ENCODE measurements at places on chromosomes 3 and 15.

DNA sequence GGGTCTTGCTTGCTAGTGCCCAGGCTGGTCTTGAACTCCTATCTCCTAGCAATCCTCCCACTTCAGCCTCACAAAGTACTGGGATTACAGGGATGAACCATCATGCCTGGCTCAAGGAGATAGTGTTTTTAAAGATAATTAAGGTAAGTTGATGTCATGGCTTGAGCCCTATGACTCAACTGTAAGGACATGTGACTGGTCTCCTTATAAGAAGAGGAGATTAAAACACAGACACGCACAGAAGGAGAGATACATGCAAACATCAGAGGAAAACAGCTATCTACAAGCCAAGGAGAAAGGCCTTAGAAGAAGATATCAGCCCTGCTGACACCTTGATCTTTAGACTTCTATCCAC lies 220.4 kb upstream of the GADL1 start:
- DNase-seq: no peak

- peak; percentile 64 for DNase-seq
These were observed 147.0 kb upstream of the SLCO3A1 start for GRCh38 chr15:91706322-91707032.

GRCh38 chr3:64431526-64432091 lies 206.3 kb upstream of the PRICKLE2 start:
- no peak for DNase-seq

DNA sequence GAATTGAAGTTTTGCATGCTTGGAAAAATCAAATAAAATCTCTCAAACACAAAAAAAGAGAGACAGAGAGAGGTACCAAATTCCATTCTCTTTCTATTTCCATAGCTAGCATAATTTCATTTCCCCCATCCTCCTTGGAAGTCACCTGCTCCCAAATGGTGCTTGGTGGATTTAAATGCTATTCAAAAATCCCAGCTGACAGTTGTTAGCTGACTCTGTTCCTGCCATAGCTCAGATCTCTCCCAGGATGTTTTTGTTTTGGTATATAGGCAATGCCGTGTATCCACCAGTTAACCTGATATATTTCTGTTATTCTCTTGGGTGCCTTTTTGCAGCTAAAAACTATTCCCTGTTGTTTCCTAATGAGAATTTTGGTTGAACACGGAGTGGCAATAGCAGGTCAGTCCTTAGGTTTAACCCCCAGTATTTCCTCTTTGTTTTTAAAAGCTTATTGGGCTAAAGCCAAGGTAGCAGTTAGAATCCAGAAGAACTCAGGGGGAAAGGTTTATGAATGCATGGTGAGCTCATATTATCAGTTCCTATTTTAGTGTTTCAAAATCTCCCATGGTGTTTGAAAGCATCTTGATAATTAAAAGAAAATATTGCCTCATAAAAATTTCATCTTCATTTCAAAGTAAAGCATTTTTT lies 240.0 kb upstream of the GBE1 start:
- no peak for DNase-seq

DNA sequence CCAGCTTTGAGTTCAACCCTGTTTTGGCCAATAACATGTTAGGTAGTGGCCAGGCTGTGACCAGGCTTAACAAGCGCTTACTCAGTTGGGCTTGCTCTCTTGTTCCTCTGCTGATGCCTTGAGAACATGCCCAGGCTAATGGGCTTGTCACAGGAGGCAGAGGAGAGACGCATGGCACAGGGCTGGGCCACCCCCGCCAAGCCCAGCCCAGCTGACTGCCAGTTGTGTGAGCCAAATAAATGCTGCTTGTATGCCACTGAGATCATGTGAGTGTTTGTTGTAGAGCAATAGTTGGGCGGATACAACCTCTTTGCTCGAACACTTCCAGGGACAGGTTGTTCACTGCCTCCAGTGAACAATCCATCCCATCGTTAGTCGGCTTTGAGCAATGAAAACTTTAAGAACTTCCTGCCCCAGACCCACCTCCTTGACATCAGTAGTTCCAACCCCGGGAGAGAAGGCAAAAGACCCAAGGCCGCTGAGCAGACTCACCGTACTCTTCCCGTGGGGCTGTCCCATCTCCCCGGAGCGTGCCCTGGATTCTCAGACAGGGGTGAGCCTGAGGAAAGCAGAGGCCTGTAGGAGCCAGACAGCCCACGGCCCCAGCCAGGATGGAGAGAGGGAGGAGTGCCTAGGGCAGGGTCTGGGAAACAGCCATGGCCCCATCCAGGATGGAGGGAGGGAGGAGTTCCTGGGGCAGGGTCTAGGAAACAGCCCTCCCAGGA lies 4.1 kb downstream of the PLA2G4F start:
- peak; percentile 44 for DNase-seq

DNA sequence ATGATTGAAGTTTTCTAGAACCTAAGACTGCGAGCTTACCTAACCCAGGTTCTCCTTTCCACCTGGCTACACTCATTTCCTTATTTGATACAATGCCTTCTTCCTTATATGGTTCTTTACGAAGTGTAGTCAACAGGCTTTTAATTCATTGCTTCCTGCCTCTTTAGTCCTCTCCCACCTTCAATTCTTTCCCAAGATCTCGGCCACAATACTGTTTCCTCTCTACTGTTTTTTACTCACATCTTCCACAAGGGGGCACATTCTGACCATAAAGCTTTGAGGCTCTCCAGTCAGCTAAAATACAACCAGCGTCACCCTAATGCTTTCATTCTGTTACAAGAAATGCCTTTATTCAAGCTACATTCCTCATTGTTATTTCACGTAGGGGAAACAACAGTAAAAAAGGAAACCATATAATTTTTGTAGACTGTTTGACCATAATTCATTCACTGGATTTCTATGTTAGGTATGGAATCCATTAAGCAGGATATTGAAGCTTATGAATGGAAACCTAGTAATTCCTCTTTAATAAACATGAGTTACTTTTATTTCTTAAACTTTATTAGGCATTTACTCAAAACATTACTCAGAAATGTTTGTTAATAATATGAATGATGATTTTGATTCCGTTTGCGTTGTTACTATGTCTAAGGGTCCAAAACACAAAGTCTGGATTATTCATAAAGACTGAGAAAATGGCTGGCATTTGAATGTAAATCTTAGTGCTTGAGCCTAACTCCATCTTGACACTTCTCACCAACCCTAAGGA lies 29.5 kb upstream of the VEPH1 start:
- DNase-seq: no peak

GRCh38 chr3:100107221-100107814 lies 7.0 kb downstream of the FILIP1L start:
- DNase-seq: no peak

DNA sequence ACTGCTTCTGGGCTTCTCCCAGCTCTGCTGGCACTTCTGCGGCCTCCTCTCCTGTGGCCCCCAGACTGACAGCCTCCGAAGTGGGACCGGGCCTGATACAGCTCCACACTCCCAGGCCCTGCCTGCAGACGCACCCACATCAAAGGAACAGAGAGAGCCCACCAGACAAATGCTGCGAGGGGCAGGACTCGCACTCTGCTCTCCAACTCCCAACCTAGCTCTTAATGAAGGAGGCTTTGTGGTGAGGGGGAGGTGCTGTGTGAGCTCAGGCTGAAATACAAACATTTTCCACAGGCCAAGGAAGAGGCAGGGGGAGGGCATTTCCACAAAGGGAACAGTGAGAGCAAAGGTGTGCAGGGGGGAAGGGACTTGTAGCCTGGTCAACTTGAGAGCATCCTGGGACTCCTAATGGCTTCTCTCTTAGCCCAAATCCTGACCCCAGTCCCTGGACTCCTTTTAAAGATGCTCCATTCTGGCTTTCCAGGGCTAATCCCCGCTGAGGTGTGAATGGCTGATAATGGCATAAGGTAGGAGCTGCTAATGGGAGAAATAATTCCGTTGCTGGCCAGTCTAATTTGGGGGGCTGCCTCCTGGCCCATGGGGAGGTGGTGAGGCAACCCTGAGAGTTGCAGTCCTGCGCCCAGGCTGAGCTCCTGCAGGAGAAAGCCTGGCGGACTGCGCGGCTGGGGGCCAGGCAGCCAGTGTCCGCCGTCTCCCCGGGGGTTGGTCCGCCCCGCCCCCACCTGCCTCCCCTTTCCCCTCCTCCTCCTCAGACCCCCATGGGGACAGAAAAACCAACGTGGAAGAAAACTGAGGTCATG lies 9.6 kb downstream of the LINGO1 start:
- no peak for DNase-seq

- no peak for DNase-seq
These were observed 21.9 kb upstream of the LIPC start for GRCh38 chr15:58409861-58410260.

GRCh38 chr3:48528048-48528447 lies 24.1 kb upstream of the SHISA5 start:
- no peak for DNase-seq

DNA sequence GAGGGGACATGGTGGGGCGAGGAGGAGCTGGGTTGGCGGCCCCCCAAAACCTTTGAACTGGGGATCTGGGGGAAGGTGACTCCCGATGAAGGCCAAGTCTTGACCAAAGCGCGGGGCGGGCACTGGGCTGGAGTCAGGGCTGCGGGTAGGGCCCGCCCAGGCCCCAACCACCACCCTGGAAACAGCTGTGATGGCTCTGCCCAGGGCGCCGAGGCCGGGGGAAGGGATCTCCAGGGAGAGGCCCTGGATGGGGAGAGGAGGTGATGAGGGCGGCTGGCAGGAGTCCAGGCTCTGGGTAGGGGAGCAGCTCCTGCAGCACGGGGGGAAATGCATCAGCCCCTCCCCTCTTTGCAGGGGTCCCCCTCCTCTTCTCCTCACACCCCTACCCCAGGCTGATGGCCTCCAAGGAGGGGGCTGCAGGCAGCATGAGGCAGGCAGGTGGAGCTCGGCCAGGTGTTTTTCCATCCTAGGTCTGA lies 5.9 kb upstream of the C15orf39 start:
- DNase-seq: no peak

- no peak for DNase-seq
These were observed 389.4 kb upstream of the TPM1 start for GRCh38 chr15:62653122-62653521.

- no peak for DNase-seq
These were observed 786.2 kb downstream of the AGBL1 start for GRCh38 chr15:86865920-86866319.

DNA sequence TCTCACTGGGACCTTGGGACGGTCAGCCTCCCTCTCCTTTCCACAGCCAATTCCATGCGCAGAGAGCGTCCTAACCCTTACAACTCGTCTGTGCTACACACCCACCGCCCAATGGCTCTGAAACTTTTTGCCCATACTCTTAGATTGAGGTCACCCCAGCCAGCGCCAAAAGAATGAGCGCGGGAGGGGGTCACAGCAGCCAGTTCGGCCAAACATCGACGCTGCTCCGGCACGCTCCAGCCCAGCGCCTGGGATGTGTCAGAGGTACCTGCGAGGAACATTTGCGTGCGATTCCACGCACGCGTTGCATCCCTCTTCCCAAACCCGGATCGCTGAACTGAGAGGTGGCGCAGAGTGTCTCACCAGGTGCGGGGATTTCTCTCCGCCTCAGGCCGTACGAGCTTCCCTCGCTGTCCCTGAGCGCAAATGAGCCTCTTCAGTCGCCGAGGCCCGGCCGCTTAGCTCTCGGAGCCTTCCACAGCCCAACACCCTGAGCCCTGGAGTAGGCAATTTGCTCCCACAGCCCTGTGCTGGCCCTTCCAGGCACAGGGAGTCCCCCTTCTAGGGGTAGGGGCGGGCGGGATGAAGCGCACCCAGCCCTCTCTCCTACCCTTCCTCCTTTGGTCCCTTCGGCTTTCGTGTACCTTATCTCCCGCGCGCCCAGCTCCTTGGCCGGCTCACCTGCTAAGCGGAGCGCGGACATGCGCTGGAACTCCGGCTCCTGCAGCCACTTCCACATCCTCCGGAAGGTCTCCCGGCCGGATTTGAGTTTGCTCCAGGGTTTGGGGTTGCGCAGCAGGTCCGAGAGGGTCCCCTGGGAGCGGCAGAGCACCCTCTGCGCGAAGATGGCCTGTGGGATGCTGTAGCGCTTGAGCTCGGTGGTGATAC lies 1.8 kb downstream of the ONECUT1 start:
- DNase-seq: no peak

- DNase-seq: no peak
These were observed 413.5 kb downstream of the MECOM start for GRCh38 chr3:169250000-169250399.

DNA sequence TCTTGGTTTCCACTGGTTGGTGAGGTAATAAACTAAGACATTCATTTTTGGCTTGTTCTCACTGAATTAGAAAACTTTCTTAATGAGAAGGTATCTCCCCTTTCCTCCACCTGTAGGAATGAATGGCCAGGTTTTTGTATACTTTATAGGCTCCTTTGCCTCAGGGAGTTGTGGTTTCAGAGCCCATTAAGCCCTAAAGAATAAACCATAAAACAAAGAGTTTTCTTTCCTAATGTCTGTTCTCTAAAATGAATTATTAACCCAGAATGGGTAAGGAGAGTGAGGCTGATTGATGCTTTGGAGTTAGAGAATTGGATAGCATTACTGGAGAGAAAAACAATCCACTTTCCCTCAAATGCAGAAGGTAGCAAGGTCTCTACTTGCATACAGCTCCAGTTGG lies 67.6 kb downstream of the TIGIT start:
- no peak for DNase-seq

GRCh38 chr3:51338632-51339031 lies 46.5 kb upstream of the MANF start:
- no peak for DNase-seq

GRCh38 chr3:45057557-45057956 lies 31.5 kb downstream of the CLEC3B start:
- DNase-seq: no peak

GRCh38 chr15:89672221-89673164 lies 6.7 kb downstream of the PLIN1 start:
- DNase-seq: no peak
